Cardiac muscle cell (in vitro differentiated cells and primary cell): ENCODE measurements at places on chromosomes 5 and 9. TPM values are rescaled to one million over a fixed set of nuclear protein-coding genes. Genes with fewer than 3 reads are reported as not detected.

- no peaks in the 10 kb centered on the region for H3K27me3 ChIP-seq
- no peaks in the 10 kb centered on the region for H3K36me3 ChIP-seq
- DNase-seq = no peak
- H3K4me3 ChIP-seq = no peak overlapping the region
- no peaks in the 10 kb centered on the region for H3K4me1 ChIP-seq
Measured at GRCh38 chr9:115596021-115596745, 478.2 kb upstream of the TNC start.

DNA sequence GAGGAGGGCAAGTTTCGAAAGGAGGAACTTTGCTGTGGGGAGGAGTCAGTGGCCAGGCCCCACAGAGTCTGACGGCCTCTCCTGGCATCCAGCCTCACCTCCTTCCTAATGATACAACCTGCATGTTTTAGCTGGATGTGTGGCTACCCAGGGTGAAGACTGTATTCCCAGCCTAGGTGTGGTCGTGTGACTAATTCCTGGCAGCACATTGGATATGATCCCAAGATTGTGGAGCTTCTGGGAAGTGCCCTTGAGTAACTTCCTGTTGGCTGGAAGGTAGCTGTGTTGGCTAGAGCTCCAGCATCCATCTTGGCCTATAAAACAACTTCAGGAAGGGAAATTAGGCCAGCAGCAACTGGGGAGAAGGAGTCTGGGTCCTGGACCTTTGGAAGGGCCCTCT lies 19.0 kb upstream of the LPCAT1 start:
- H3K36me3 ChIP-seq = no peaks in the 10 kb centered on the region
- H3K4me3 ChIP-seq = no peak overlapping the region
- no peaks in the 10 kb centered on the region for H3K4me1 ChIP-seq
- no peak overlapping the region for H3K27ac ChIP-seq
- no peaks in the 10 kb centered on the region for H3K27me3 ChIP-seq
- peak; percentile 90 for DNase-seq

The LVRN gene
- total RNA-seq = 0.36 and 3.0 TPM in 2 replicates

The TIMD4 gene
- total RNA-seq = 0.18 TPM in 1 of 2 replicates, not detected in the other

The SERF1A gene
- 14.5 and 15.6 TPM in 2 replicates for total RNA-seq
